Thoracic aorta (tissue), 2 donors: ENCODE measurements at places on chromosomes 6 and 20.
A peak's percentile ranks its signal among the peaks of the same experiment; 100 is the strongest.

DNA sequence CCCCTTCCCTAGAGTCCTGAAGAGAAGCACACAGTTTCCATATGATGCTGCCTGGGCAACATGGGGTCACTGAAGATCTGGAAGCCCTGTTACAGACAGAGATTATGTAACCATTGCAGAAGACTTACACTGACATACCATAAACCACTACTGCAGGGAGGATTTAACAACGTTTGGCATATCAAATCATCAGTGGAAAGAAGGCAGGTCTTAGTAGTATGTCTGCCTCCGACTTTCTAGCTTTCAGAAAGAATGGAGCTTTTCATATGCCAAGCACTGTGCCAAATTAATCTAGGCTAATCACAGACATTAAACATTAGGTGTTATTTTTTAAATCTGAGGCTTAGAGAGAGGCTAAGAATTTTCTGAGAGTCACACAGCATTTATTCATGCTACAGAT, 144.3 kb downstream of the ADGRB3 start:
- no peak for DNase-seq

GRCh38 chr6:153085239-153085638, 45.8 kb downstream of the RGS17 start:
- no peak for DNase-seq

- no peak for DNase-seq
Observed at GRCh38 chr20:54058420-54059139, 11.8 kb downstream of the BCAS1 start.

GRCh38 chr20:48846516-48847492, 19.0 kb upstream of the PREX1 start:
- no peak for DNase-seq

GRCh38 chr6:42916288-42916687, 435 bp downstream of the PTCRA start:
- no peak for DNase-seq

DNA sequence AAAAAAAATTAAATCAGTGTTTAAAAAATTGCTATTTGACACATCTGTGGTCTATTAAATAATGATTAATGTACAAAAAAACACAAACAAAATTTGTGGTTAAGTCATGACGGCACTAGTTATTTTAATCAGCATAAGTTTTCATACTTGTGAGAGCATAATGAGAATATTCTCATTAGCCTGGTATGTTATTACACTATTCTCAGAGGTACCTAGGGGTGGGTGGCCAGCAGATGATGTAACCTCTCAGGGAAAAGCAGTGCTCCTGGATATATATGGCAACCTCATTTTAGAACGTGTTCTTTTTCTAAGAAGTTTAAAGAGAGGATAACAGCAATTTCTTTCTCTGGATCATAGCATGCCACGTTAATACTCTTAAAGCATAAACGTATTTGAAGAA, 109.2 kb downstream of the GJA1 start:
- no peak for DNase-seq

- DNase-seq, result no peak
Observed at GRCh38 chr20:19428324-19428723, 215.9 kb downstream of the SLC24A3 start.

GRCh38 chr6:116564921-116565872, 6.1 kb upstream of the RWDD1 start:
- DNase-seq, result no peak

GRCh38 chr6:123171341-123172115, 175.5 kb downstream of the CLVS2 start:
- no peak for DNase-seq

DNA sequence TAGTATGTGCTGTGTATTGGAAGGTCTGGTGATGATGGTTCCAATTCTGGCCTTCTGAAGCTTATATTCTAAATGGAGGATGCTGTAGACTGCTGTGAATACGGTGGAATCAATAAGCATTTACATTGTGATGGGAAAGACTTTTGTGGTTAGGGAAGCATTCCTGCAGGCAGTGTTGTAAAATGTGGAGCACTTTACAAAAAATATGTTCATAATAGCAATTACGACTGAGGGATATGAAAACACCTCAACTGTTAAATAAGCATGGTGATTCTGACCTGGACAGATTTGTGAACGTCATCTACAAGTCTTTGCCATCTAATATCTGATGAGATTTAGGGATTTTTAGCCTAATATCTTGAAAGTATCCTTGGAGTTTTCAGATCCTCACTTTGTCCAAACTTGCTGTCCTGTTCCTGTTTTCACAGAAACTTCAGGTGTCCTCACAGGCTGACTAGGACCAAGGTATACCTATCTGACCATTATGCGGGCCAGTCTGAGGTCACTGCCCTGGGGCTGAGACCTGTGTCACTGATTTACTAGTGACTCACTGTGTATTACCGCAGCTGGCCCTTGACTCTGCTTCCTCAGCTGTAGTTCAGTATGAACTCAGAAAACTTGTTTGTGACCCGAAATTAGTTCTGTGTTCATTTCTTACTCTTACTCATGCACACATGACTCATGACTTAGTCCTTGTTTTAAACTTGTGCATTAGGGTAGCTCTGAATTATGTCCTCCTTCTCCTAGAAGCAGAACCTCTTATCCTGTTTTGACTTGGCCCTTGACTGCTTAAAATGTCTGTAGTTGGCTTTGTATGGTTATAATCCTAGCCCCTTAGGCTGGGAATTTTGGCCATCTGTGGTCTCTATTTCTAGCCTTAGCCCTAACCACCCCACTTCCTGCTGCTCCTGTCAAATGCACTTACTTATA, 343.0 kb downstream of the CDKAL1 start:
- peak; percentile 25 for DNase-seq

DNA sequence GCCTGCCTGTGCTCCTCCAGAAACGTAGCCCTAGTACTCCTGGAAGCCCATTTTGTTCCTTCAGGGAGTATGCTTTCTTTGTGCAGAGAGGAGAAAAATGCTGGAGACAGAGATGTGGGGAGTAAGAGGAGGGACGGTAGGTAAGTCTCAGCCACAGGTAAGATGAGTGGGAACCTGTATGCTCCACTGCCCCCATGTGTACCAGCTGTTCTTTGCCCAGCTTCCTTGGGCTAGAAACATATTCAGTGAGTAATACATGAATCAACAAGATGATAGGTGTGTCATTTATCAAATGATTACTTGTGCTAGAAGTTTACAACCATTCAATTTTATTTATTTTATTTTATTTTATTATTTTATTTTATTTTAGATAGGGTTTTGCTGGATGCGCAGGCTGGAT, 13.6 kb upstream of the CEP85L start:
- DNase-seq, result no peak

DNA sequence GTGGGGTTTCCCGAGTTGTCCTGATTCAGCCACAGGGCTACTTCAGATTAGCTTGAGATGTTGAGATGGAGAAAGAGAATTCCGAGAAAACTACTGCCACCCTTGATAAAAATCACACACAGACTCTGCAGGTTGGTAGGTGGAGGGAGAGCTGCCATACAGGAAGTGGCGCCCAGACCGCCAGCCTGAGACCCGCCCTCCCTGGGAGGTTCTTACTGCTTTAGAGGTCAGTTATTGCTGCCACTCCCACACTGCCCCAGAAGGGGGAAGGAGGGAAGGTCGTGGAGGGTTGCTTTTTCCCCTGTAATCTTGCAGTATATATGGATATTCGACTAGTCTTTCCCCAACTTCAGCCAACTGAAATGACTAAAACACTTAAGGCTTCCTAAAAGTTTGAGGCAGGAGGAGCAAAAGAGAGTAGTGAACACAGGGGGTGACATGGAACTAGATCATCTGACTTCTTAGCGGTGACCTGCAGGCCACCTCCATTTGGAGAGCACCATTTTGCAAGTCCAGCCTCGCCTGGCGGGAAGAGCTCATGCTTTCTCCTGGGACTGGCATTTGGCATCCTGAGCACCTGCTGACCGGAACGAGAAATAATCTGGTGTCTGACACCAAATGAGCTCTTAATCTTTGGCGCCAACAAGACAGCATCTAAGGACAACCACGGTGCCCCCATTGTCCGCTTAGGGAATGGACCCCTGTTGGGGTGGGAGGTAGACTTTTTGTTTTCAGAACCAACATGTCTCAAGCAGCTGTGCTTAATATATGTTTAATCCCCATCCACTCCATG, 35.7 kb upstream of the SLC22A1 start:
- DNase-seq, result no peak

DNA sequence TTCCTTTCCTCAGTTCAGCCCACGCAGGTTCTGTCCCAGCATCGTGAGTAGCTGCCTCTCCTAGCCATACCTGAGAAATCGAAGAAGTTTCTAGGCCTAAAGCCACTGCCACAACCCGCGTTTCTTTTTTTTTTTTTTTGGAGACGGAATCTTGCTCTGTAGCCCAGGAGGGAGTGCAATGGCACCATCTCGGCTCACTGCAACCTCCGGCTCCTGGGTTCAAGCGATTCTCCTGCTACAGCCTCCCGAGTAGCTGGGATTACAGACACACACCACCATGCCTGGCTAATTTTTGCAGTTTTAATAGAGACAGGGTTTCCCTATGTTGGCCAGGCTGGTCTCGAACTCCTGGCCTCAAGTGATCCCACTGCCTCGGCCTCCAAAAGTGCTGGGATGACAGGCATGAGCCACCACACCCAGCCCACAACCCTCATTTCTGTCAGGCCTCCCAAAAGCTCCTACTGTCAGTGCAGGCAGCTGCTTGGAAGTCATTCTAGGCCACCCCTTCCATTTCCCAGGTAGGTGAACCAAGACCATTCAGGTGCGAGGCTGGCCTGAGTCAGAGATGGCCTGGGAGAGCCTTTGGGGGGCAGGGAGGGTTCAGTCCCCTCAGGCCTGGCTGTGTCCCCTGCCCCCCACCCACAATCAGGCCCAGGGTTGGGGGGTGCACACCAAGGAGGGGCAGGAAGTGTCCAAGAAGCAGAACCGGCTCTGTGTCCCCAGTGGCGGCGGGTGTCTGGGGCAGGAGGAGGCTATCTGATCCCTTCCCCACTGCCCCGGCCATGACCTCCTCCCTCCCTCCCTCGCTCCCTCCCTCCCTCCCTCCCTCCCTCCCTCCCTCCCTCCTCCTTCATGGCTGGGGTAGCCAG, 47.2 kb downstream of the NOL4L start:
- no peak for DNase-seq

DNA sequence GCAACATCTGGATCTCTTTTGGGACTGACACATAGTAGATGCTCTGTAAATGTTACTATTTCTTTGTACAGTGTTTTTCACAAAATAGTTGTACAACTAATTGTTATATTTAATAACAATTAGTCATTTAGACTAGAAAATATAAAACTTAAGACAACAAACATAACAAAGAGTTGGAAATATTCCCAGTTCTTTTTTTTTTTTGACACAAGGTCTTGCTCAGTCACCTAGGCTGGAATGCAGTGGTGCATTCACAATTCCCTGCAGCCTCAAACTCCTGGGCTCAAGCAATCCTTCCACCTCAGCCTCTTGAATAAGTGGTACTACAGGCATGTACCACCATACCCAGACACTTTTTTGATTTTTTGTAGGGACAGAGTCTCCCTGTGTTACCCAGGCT, 105.8 kb downstream of the UTRN start:
- no peak for DNase-seq

DNA sequence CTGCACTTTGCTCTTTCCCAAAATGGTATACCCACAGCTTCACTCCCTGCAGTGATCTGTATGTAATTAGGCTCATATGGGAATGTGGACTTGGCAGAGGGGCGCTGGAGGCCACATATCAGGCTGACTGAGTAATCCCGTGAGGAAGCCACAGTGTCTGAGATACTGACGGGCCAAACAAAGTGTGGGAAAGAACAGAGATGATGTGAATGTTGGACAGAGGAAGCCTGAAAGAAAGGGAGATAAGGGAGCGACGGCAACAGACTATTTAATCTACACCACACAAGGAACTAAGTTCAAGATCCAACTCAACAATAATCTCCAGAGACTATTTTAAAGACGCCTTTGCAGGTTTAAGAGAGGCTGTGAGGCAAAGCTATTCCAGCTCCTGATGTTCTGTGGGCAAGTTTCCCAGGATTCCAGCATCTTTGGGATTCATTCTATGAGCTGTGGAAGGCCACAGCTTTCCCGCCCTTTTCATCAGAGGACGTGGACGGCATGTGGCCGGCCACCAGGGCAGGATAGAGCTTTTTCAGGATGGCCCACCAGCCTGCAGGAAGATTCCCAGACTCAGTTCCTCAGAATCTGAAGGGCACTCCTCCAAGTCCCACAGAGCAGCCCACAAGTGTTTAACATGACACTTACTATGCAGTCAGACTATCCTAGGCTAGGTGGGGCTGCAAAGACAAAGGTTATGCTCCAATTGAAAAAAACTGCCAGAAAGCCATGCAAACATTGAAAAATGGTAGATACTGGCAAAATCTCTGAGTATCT, 237.5 kb downstream of the ATXN1 start:
- DNase-seq, result no peak

DNA sequence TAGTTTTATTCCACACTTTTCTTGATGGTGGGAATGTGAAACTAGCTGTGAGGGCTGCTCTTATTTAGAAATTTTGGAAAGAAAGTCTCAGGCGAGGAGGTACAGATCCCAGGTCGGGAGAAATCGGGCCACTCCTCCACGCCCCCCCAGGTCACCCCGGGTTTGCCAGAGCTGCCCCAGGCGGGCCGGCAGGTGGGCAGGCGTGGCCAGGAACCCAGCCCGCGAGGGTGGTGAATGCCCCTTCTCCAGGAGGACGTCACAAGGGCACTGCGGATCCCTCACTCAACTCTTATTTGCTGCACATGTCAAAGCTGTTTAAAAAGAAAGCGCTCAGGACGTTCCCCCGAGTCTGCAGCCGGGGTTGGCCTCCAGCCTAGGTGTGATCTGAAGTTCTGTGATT, 60.5 kb upstream of the SLCO4A1 start:
- DNase-seq, result no peak

- DNase-seq, result no peak
Observed at GRCh38 chr6:89555031-89555430, 83.5 kb downstream of the LYRM2 start.

DNA sequence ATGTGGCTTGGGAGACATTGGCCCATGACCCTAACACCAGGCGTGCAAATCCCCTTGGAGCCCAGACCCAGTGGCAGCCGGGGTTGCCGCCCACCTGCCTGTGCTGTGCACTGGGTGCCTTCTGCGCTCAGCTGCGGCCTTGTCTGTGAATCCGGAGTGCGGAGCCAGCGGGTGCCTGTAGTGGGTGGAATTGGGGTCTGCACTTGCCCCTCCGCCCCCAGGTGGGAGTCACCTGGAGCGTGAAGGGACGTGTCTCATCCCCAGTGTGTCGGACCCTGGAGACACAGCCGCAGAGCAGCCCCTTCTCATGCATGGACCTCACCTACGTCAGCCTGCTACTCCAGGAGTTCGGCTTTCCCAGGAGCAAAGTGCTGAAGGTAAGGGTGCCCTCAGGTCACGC, 22.9 kb upstream of the PYGB start:
- DNase-seq, result no peak

GRCh38 chr20:5402903-5403531, 86.3 kb upstream of the PROKR2 start:
- DNase-seq, result no peak

GRCh38 chr6:85418059-85418458, 31.8 kb upstream of the NT5E start:
- no peak for DNase-seq
